Activated T-cell treated with anti-CD3 and anti-CD28 coated beads, Interleukin-2, amount 50 U/mL, for 24 hours (primary cell): ENCODE measurements at places on chromosomes 1 and 21.

GRCh38 chr1:231384696-231385415 lies 37.2 kb downstream of the EGLN1 start:
- DNase-seq, result no peak

DNA sequence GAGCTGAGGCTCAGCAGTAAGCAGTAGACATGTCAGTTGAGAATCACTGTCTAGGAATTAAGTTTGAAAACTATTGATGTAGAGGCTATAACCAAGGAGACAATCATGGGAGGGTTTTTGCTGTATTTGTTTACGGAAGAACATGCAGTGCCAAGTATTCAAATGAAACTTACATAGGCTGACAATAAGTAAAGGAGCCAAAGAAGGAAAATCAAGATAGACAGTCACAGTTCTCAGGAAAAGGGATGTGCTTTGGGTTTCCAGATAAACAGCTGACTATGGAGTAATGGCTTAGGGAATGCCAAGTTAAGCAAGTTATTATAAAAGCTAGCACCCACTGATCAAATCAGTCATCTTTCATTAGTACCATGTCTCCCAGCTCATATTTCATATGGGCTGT lies 21.5 kb downstream of the GNG12 start:
- no peak for DNase-seq

- DNase-seq, result no peak
These were observed 121.0 kb downstream of the LRRC40 start for GRCh38 chr1:70084314-70084915.

- no peak for DNase-seq
These were observed 30.8 kb upstream of the KIF1B start for GRCh38 chr1:10179406-10180091.

DNA sequence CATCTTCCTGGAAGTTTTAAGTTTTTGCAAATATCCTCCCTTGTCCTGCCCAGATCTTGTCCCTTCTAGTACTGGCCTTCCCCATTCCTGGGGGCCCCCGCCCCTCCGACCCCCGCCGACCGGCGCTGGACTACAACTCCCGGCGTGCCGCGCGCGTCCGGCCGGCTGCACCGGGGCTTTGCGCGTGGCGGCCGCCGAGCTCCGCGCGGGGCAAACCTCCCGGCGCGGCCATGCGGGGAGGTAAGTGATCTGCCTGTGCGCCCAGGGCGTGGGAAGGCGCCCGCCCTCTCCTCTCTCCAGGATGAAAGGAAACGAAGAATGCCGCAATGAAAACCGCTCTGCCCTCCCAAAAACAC lies 3.2 kb upstream of the SAMD13 start:
- DNase-seq, result peak; percentile 76

DNA sequence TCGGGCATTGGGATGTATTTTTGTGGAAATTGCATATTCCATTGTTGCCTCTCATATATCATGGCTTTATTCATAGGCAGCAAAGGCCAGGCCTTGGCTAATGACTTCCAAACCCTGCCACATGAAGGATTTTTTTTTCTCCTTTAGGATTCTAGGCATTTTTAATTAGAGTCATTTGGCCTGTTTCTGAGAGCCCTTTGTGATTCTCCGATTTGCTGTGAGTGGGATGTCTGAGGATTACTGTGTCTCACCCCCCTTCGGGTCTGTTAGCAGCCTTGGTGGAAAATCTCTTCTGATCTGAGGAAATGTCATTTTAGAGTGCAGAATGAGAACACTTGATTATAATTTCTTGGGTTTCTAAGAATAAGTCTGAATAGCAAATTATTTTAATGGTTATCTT lies 253.5 kb downstream of the NTNG1 start:
- DNase-seq, result no peak

GRCh38 chr1:244316407-244316806 lies 135.3 kb downstream of the ADSS2 start:
- no peak for DNase-seq

DNA sequence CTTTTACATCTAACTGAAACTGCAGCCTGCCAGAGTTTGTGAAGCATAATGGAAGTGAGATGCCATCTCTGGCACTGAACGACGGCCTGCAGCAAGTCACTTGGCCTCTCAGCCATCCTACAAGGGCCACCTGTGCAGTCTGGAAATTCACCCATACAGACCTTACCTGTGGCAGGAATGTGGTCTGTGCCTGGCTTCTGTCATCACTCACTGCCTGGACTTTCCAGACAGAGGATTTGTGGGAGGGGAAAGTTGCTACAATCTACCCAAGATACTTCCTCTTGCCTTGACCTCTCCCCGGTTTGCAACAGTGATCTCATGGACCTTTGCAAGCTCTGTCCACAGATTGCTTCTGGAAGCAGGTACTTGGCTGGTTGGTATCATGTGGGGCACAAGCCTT lies 58.4 kb upstream of the ATP1B1 start:
- DNase-seq, result no peak

GRCh38 chr1:200426196-200426595 lies 16.4 kb upstream of the ZNF281 start:
- DNase-seq, result no peak

- no peak for DNase-seq
These were observed 10.1 kb downstream of the TRAF5 start for GRCh38 chr1:211336775-211337174.

DNA sequence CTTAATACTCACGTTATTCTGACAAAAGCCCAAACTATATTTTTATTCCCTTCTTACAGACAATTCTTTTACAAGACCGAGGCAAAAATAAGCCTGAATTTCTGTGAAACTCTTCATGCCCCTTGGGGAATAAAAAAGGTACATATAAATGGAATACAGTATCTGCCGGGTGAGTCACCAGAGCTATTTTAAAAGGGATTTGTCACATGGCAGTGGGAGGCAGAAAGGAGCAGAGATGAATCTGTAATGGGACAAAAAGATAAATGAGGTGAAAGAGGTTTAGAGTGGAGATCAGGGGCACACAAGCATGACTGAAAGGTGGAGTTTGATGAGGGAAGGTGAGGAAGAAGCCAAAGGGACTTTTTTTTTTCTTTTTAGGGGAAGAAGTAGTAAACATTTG lies 8.8 kb downstream of the XCL1 start:
- DNase-seq, result no peak

DNA sequence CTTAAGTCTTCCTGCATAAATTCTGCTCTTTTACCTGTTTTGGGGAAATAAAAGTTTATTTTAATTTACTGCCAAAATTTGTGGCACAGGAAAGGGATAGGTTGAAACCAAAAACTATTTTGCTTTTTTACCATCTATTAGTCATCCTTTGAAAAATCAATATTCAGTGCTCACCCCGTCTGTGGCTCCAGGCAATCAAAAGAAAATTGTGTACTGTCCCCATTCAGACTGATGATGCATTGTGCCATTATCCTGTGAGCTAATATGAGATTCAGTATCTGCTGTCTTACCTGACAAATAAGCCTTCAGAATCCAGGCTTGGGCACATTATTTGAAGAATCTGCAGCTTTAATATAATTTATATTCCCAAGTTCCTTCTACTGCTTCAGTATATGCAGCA lies 650.7 kb downstream of the KIF26B start:
- no peak for DNase-seq

DNA sequence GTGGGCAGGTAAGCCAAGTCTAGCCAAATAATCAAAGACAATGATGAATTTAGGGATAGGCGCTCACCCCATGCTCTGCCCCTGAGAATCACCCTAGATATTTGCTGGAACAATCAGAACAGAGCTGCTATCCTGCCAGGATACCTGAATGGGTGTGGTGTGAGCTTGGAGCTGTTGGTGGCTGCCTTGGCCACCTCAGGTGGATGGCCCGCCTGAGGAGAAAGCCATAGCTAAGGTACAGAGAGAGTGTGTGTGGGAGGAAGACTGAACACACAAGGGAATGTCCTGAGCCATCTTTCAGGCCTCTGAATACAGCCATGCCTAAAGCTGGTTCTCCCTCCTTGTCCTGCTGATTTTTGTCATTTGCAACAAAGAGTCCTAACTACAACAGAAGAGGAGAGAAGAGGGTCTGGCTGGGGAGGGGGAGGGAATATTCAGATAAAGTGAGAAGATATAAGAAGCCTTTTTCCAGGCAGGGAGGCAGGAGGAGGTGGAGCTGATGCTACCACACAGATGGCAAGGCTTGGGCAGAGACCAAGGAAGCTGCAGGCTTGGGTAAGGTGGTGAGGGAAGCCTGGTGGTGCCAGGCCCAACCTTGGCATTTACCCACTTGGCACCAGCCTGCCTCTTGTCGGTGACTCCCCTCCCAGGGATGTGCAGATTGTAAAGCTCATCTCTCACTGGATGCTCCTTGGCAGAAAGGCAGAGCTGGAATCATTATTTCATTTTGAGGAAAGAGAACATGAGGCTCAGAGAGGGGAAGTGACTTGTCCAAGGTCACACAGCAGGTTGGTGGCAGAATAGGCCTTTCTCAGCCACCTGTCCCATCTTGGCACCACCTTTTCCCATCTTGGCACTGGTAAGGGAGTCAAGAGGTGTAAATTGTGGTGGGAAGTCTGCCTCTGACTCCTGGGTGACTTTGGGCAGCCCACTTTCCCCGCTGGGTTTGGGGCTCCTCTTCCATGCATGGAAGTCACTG lies 49.7 kb downstream of the NKAIN1 start:
- DNase-seq, result no peak
